ENCODE measurements at places on chromosomes 16 and 17.

DNA sequence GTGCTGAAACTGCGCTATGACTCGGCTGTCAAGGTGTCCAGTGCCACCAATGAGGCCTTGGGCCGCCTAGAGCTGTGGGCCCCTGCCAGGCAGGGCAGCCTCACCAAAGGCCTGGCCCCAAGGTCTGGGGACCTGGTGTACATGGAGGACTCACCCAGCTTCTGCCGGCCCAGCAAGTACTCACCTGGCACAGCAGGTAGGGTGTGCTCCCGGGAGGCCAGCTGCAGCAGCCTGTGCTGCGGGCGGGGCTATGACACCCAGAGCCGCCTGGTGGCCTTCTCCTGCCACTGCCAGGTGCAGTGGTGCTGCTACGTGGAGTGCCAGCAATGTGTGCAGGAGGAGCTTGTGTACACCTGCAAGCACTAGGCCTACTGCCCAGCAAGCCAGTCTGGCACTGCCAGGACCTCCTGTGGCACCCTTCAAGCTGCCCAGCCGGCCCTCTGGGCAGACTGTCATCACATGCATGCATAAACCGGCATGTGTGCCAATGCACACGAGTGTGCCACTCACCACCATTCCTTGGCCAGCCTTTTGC, 25.0 kb downstream of the WNT9B start:
- no peak for DNase-seq

- DNase-seq, result peak; percentile 63
These were observed 20.6 kb downstream of the CYB561 start for GRCh38 chr17:63425483-63425882.

GRCh38 chr16:86060381-86061317, 161.7 kb downstream of the IRF8 start:
- no peak for DNase-seq

DNA sequence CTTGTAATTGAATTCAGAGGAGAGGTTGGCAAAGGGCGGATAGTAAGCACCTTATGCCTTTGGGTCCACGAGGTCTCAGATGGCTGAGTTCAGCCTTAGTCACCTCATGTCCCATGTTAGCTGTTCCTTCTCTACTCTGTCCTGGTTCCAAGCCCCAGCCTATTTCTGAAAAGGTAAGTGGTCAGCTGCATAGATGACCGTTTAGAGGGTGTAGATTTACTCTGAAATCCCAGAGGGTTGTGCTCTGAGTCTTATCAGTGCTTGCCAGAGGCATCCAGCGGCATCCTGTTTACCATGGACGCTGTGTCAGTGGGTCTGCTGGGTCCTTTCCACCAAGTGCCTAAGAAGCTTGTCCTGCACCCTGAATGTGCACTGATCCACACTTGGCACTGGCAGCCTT, 1.9 kb downstream of the ZNF778 start:
- no peak for DNase-seq

DNA sequence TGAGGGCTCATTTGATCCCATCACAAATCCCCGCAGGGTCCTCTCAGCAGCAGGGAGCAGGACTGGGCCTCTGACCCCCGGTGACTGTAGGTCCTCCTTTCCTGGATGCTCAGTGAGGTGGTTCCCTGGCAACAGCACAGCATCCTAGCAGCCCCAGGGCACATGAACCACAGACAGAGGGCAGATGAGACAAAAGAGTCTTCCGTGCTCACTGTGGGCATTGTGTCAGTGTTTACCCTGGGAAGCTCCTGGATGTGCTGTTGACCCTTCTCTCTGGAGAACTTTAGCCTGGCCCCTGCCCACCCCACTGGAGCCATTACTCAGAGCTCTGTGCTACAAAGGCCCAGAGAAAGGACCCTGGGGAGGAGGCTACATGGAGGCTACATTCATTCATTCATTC, 21.7 kb upstream of the TMEM220 start:
- no peak for DNase-seq

Data from left ventricle myocardium inferior (tissue), 1 donor.